Pancreas (tissue), 10 donors: ENCODE measurements at places on chromosomes 5 and 9.

GRCh38 chr9:133955821-133956411 lies 36.2 kb downstream of the VAV2 start:
- peak; percentile 55 for DNase-seq

GRCh38 chr5:143977891-143978461 lies 166.0 kb downstream of the HMHB1 start:
- no peak for DNase-seq

DNA sequence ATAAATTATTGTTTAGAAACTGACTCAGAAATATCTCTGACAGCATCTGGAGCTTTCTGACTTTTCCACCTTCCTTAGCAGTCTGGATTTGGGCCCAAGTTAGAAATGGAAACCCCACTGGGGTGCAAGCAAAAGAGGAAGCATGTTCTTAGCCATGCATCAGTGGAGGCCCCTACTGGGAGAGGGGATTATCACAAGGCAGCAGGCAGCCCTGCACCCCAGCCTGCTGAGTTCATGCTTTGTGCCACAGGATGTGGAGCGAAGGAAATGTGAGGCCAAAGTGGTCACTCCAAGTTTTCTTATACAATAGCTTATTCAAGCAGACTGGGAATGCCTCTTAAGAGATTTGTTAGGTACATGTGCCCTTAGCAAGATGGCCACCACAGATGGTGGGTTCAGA lies 146.5 kb upstream of the TLX3 start:
- no peak for DNase-seq

- no peak for DNase-seq
Observed at GRCh38 chr5:125064621-125065438, 318.4 kb upstream of the ZNF608 start.

DNA sequence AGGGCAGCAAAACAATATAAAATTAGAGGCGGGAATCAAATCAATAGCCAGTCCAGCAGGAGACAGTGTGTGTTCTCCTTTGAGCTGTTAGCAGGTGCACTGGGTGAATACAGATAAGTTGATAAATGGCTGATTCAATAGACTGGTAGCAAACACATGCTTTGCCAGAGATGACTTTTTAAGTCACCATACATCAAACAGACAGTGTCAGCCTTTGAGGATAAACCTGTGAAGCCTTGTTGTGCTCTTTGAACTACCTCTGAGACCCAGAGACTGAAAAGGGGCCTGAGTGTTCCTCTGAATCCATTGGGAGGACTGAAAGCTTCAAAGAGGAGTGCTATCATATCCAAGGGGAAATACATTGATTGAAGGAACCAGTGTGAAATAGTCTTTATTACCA lies 301.9 kb downstream of the RASEF start:
- DNase-seq, result no peak

DNA sequence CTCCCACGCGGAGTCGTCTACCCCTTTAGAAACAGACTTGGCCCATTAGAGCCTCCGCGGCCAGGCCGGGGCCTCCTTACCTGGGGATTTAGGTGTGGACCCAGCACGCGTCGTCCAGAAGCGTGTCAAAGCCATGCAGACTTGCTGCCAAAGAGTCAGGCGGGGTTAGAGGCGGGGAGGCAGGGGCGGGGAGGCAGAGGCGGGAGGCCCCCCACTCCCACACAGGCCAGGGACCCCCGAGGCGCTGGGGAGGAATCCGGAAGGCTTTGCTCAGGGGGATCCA lies 47.1 kb downstream of the HABP4 start:
- DNase-seq, result no peak

GRCh38 chr9:103586721-103587120 lies 507.4 kb upstream of the SMC2 start:
- DNase-seq, result no peak

- no peak for DNase-seq
Observed at GRCh38 chr9:85940275-85940831, 593 bp upstream of the NAA35 start.

DNA sequence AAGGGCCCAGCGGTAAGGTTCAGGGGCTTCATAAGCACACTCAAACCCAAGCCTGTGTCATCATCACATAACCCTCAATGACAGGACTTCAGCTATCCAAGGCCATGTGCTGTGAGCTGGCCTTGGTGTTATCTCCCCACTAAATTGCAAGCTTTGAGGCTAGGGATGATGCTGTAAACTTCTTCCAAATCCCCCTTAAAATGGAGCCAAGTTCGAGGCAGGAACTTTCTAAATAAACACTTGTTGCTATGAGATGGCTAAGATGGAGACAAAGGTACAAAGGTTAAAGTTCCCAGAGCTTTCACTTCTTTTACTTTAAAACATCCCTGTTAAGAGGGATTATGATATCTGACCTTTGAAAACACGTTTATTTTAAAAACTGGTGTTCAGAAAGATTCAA lies 123.6 kb downstream of the MYO10 start:
- no peak for DNase-seq

- DNase-seq, result no peak
Observed at GRCh38 chr9:129624168-129624759, 1.7 kb upstream of the NTMT1 start.

- DNase-seq, result no peak
Observed at GRCh38 chr9:73155968-73156864, 4.6 kb downstream of the ANXA1 start.

GRCh38 chr5:74040065-74040551 lies 414.1 kb downstream of the ARHGEF28 start:
- DNase-seq, result no peak

- DNase-seq, result no peak
Observed at GRCh38 chr5:180618829-180619562, 27.7 kb upstream of the SCGB3A1 start.

- DNase-seq, result no peak
Observed at GRCh38 chr9:99026956-99027298, 78.0 kb upstream of the TGFBR1 start.

DNA sequence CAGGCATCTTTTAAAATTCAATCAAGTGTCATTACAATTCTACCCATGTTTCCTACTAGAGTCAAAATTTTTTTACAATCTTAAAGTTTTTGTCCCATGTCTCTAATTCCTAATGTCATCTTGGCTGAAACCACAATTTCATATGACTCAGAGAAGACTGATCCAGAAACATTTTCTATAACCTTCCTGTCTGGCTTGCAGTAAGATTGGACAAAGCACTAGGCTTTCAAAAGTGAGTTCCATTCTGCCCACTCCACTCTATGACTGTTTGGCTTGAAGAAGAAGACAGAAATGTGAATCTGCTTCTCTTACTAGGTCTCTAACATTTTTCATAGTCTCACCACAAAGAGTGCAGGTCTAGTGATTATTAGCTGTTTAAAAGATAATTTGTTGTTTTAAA lies 88.8 kb downstream of the NR3C1 start:
- DNase-seq, result no peak

DNA sequence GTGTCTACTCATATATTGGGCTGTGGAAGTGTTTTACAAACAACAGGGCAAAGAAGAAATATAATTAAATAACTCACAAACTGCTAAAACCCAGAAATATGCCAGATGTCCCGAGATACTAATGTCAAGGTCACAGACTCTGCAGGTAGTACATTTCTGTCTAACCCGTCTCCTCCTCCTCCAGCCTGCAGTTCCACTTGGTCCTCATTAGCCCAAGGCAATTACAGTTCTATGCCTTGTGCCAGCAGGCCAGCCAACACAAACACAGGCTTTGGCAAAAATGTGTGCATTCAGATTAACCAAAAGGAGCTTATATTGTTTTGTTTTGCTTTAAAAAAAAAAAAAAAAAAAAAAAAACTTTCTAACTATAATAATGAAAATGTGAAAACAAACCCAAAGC lies 148.8 kb downstream of the MYO10 start:
- DNase-seq, result no peak

- no peak for DNase-seq
Observed at GRCh38 chr9:90251316-90251715, 391.3 kb downstream of the DIRAS2 start.

- DNase-seq, result no peak
Observed at GRCh38 chr5:32852535-32852934, 141.4 kb downstream of the NPR3 start.

- DNase-seq, result peak; percentile 95
Observed at GRCh38 chr5:140346348-140347221, at the start of gene HBEGF. TSS of gene HBEGF (minus strand) at chr5:140346603. CDS start at chr5:140346328, 275 bp downstream.

DNA sequence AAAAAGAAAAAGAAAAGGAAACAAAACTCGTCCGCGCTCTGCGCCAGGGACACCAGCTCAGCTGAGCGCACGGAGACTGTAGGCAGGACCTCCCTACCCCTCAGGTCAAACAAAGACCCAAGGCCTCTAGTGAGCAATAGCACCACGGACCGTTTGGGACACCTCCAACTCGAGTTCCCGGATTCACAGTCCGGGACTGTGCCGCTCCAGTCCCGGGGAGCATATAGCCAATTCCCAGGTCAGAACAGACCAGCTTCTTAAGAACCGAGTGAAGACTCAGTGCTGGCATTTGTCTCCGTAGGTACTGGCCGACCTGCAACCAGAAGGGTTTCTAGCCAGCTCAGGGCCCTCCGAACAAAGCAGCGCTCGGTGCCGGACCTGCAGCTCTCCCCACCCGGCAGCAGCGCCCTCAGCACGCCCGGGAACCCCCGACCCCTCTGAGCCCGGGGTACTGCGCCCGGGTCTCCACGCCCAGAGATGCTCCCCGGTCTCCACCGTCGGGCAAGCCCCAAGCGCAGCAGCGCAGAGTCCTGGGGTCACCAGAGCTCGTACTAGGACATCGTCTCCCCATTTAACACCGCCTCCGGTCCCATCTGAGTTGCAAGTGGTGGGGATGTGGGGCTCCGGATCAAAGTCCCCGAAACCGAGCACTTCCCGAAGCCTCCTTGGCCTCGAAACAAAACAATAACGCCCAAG lies 591 bp downstream of the ABCA1 start:
- peak; percentile 58 for DNase-seq

DNA sequence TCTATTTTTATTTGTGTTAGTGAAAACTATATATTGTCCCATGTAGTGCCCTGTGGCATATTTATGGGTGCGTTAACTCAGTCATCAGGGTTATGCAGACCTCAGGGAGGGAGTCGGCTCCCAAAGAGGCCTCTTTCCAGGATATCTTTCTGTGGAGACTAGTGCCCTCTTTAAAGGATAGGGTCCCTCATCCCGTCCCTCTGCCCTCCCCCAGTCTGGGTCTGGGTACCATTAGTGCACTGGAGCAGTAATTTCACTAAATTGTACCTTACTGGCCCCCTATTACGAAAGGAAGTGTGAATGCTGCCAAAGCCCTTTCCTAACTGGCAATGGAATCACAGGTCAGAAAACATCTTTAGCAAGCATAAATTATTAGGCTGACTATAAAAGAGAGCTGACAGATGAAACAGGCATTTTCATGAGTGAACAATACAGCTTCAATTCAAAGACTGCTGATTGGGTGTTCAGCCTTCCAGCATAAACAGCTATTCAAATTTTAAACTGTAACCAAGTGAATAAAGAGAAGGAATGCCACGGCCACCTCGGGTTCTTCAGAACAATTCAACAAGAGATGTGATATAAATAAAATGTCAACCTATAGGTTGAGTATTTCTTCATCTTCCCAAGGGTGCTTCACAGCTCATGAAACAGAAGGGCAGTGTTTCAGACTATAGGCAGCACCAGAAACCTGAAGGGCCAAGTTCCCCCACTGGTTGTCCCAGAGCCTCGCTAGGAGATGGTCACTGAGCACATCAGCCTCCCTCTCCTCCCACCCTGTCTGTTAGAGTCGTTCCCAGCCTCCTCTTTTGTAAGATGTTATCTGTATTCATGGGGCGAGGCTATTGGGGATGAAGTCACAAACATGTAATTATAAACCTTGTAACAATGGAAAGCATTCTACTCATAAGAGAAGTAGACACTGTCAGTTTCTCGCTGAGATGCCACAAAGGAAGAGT lies 318.7 kb downstream of the TMEM161B start:
- no peak for DNase-seq

- peak; percentile 31 for DNase-seq
Observed at GRCh38 chr9:90870621-90871326, 69.2 kb downstream of the SYK start.

GRCh38 chr5:77876316-77876715 lies 100.2 kb upstream of the TBCA start:
- no peak for DNase-seq

GRCh38 chr9:127131871-127132270 lies 9.4 kb upstream of the ANGPTL2 start:
- DNase-seq, result no peak

GRCh38 chr5:166994226-166994625 lies 1297.2 kb upstream of the WWC1 start:
- DNase-seq, result no peak

DNA sequence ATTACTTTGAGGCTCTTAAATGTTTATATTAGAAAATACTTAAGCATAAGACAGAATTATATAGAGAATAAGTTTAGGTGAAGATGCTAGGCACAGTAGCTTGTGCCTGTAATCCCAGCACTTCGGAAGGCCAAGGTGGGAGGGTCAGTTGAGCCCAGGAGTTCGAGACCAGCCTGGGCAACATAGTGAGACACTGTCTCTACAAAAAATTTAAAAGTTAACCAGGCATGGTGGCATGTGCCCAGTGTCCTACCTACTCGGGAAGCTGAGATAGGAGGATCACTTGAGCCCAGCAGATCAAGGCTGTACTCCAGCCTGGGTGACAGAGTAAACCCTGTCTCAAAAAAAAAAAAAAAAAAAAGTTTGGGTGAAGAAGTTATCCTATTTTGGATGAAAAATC lies 61.7 kb downstream of the BAAT start:
- DNase-seq, result no peak

DNA sequence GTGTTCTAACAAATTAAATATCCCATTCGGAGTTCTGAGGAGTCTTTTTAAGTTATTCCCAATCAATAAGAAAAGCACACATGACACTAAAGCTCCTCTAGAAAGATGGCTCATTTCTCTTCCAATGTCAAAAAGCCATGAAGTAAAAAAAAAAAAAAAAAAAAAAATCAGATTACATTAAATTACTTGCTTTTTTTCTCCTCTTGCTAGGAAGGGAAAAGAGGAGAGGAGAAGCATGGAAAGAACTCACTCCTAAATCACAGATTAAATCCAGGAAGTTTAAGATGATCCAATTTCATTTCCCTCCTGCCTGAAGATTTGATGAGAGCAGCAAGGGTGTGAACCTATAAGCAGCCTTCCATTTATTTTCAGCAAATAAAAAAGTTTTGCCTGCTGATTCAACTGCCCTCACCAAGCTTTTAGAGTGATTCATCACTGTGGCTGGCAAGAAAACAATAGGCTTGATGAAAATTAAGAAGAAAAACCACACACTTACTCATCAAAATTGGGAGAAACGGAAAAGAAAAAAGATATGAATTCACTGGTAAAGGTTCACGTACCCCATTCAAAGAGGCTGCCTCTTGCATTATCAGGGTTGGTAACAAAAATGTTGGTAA lies 19.7 kb downstream of the MYO10 start:
- no peak for DNase-seq

- DNase-seq, result no peak
Observed at GRCh38 chr5:80140496-80140895, 105.3 kb downstream of the THBS4 start.
